DMS53 (cell line): ENCODE measurements at places on chromosomes 13 and 19.

DNA sequence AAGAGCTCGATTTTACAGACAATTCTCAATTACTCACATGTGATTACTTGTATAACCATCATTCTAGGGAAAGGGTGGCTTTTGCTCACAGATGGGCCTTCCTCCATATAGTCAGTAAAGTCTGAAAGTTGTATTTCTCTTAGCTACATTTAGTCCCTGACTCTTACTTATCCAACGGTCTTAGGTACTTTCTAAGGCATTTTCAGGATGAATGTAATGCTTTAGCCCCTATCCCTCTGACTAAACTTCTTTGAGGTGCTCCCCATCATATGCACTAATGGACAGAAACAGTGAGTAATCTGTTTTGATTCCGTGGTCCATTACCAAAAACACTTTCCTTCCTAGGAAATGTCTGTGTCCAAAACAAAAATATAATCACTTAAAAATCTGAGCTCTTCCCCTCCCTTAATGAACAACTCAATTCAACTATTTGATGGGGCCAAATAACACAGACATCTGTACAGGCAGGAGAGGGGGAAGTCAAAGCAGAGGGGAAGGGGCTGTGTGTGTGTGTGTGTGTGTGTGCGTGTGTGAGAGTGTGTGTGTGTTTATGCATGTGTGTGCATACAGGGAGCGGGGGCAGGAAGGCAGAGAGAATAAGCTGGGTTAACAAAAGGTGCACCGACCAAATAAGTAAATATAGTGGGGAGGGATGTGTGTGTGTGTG, 84.9 kb downstream of the USP12 start:
- no peak for DNase-seq

- no peak for DNase-seq
These were observed 86.7 kb downstream of the MBNL2 start for GRCh38 chr13:97308735-97309429.

- DNase-seq = no peak
These were observed 4.0 kb downstream of the GPX4 start for GRCh38 chr19:1107661-1108261.

- DNase-seq = no peak
These were observed 7.4 kb upstream of the ESD start for GRCh38 chr13:46804391-46804815.

DNA sequence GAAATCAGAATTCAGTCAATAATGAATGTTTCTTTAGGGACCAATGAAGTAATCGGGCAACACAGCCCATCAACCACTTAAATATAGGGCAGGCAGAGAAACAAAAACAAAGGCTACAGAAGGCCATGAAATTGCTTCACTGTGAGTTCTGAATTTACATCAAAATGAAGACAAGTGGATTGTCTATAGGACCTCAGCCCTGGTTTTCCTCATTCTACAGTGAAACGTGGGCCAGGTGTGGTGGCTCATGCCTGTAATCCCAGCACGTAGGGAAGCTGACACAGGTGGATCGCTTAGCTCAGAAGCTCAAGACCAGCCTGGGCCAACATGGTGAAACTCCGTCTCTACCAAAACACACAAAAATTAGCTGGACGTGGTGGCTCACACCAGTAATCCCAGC, 416.0 kb downstream of the KLF12 start:
- DNase-seq = no peak

DNA sequence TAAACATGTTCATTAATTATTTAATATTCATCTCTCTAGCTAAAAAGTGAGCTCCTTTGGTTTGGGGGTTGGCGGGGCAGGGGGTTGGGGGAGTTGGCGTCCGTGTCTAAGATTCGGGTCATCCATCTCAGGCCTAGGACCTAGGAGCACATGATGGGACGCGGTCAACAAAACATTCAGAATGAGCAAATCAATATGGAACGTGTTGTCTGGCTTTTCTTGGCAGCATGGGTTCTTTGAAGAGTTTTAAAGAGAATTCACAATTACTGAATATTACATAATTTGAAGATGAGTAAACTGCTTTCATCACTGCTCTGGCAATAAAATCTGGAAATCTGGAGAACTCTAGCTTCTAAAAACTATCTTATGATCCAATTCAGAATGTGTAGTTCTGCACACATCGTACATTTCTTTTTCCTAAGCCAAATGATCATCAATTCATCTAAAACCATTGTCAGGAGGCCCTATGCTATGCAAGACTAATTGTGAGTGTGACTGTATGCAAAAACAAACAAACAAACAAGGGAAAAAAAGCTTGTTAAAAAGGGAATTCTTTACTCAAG, 5.4 kb upstream of the ARGLU1 start:
- DNase-seq = no peak

- peak; percentile 98 for DNase-seq
These were observed at the start of gene DHDH for GRCh38 chr19:48933382-48933932. Gene DHDH, plus strand, starts transcription at chr19:48933699. Its CDS starts 23 bp downstream, at chr19:48933722.

GRCh38 chr13:44273991-44274770, 99.4 kb upstream of the SERP2 start:
- peak; percentile 77 for DNase-seq

DNA sequence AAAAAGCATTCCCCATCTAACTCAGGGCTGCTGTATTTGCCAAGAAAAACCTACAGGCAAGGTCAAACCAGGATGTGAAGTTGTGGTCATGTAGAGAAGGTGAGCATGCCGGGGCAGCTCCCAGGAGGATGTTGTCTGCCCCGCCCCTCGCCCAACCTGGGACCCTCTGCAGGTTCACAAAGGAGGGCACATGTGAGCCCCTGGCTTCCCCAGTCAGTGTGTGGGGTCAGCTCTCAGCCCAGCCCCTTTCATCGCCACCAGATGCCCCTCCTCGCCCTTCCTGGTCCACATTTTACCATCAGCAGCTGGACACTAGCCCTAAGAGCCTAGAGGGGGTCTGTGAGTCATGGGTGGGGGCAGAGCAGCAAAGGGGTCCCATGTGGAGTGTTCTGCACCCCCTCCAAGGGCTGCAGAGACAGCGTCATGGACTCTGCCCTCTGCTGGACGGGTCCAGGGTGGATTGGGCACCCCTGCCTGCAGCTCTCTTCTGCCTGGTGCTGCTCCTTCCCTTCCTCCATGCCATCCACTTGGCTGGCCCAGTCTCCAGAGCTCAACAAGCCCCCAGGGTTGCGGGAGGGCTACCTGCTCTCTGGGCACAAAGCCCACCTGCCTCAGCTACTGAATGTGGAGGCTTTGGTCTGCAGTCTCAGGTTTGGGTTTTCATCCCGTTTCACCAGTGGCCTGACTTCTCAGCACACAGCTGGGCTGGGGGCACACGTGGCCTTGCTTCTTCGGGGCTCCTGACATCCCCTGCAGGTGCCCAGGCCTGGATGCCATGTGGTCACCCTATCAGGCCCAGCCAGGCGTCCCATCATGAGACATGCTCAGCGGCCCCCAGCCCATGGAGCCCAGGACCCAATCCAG, 3.7 kb downstream of the PLEKHF1 start:
- no peak for DNase-seq

DNA sequence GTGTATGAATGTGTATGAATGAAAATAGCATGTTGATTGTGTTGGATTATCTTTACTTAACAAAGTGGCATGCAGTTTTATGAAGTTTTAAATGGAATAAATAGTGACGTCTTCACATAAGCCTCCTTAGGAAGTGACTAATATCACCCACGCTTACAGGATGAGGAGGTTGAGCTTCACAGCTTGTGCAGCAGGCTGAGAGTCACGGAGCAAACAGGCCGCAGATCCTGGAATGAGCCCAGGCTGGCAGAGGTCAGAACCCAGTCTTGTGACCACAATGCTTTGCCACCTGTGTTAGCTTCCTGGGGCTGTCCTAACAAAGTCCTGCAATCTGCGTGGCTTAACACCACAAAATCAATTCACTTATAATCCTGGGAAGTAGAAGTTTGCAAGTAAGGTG, 20.8 kb downstream of the LAIR2 start:
- DNase-seq = no peak

GRCh38 chr19:48624791-48625723, 5.8 kb downstream of the SPHK2 start:
- DNase-seq = peak; percentile 69

GRCh38 chr13:100922599-100922998, 248.0 kb upstream of the TMTC4 start:
- no peak for DNase-seq

DNA sequence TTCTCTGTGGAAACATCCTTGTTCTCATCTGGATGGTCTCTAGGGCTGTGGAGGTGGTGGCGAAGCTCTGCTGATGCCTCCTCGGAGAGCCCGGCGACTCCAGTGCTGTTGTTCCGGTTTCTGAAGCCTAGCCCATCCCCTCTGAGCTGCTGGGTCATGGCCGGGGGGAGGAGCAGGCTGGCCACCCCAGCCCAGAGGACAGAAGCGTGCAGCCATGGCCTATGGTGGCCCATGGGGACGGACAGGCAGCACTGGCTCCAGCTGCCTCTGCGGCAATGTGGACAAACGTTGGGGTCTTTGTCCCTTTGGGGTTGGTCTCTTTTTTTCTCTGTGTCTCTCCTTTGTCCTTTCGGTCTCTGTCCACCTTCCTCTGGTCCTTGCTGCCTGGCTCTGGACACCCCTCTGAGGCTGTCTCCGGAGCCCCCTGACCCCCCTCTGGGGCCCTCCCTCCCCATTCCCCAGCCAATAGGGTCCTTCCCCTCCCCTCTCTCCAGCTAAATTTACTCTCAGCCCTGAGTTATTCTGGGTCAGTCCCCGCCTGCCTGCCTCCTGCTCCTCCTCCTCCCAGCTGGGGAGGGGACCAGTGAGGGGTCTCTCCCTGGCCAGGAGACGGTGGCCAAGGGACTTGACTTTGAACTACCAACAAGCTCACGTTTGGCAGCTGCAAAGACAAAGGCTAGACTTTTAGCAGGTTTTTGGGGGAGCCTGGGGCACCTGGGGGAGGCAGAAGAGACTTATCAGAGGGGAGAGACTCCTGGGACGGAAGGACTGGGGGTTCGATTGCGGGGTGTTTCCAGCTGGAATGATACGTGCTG, at the start of gene HRC:
Gene HRC, minus strand, starts transcription at position 392 of the 815 bp plus-strand sequence. Its CDS starts 159 bp downstream, at position 233.
- DNase-seq = no peak

GRCh38 chr13:59259165-59260000, 904.3 kb downstream of the DIAPH3 start:
- no peak for DNase-seq

GRCh38 chr19:34366738-34367623, 2.0 kb downstream of the GPI start:
- no peak for DNase-seq

- no peak for DNase-seq
These were observed 20.3 kb upstream of the KPNA3 start for GRCh38 chr13:49812812-49813211.

GRCh38 chr13:85993567-85993966, 194.3 kb upstream of the SLITRK6 start:
- no peak for DNase-seq

- DNase-seq = no peak
These were observed 35.3 kb downstream of the CEBPA start for GRCh38 chr19:33266974-33267484.

- no peak for DNase-seq
These were observed 20.7 kb downstream of the PHF11 start for GRCh38 chr13:49516467-49516866.

DNA sequence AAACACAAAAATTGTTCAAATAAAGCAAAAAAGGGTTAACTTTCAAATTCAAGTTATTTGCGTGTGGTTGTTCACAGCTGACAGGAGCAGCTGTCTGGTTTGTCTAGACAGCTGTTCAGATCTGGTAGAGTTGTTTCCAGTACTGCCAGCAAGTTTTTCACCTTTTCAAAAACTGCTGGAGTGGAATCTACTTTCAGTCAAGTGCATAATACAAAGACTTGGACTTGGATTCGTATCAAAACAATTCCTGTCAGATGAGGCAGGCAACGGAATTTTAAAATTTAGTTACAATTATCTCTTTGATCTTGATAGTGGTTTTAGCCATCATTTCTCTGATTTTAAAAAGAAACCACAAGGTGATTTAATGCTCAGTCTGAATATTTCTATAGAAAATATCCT, 51.7 kb upstream of the EEF1AKMT1 start:
- DNase-seq = no peak

DNA sequence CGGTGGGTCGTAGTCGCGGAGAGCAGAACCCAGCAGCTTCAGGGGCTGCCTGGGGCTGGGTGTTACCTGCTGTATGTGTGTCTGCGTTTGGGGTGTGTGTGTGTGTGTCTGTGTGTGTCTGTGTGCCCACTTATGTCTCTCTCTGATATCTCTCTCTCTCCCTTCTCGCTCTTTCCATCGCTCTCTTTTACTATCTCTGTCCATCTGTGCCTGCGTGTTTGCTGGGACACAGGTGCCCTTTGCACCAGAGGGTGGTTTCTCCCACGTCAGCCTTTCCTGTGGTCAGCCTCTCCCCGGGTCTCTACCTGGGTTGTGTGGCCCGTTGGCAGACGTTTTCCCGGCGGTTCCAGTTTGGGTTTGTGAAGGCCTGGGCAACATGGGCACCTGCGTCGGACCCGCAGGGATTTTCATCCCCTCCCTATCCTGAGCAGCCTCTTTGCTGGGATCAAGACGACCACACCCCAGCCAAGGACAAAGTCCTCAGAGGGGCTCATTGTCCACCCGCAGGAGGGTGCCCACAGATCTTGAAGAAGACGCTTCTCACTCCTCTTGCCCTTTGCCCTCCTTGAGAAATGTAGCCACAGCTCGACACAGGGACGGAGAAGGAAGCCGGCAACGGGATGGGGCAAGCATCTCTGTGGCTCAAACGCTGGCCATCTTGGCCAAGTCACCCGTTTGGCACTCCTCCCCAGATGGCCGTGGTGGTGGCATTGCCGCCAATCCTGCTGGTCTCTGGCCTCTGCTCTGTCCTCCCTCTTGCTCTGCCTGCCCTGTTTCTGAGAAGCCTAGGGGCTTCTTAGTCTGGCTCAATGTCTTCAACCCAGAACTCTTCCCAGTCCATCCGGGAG, 43.3 kb downstream of the ZNF146 start:
- no peak for DNase-seq

- DNase-seq = no peak
These were observed 476.6 kb downstream of the ZNF536 start for GRCh38 chr19:30848636-30849425.

DNA sequence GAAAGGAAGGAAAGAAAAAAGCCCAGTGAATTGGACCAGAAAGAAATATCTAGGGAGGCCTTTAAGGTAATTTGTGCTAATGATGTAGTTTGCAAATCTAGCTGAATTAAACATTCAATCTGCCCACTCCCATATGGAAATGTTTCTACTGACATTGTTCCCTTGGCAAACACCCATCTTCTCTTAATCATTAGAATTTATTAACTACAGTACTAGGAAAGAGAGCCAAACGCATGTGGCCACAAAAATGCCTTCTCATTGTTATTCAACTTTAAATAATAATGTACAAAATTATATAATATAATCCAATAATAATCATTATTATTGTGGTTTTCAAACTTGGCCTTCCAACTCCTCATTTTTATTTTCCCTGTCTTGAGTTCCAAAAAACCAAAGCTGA, 234.7 kb downstream of the NHLRC3 start:
- DNase-seq = no peak
